ENCODE measurements at places on chromosomes 11 and 22.

GRCh38 chr11:109486129-109486528, 64.1 kb downstream of the C11orf87 start:
- no peak for DNase-seq

DNA sequence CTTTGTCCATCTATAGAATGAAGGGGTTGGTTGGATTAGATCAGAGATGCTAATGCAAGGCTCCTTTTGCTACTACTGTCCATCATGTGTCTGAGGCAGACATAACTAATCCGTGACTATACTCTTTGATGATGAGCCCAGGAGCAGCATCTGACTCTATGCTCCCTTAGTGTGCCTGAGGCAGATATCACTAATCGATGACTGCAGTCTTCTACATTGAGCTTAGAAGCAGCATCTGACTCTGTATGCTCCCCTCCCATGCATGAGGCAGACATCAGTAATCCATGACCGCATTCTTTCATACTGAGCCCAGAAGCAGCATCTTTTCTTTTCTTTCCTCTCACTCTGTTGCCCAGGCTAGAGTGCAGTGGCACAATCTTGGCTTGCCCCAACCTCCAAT, 4.2 kb downstream of the TCN2 start:
- no peak for DNase-seq

DNA sequence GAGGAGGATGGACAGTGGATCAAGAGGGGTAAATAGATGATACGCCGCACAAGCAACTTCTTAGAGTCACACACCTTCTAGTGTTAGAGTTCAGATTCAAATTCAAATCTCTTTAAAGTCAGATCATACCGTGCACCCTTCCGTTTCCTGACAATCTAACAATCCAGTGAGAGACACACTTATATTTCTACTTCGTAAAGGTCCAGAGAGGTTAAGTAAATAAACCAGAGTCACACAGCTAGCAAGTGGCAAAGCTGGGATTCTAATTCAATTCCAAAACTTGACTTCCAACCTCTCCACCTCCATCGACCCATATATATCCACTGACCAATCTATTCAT, 34.0 kb downstream of the MIAT start:
- DNase-seq: no peak

DNA sequence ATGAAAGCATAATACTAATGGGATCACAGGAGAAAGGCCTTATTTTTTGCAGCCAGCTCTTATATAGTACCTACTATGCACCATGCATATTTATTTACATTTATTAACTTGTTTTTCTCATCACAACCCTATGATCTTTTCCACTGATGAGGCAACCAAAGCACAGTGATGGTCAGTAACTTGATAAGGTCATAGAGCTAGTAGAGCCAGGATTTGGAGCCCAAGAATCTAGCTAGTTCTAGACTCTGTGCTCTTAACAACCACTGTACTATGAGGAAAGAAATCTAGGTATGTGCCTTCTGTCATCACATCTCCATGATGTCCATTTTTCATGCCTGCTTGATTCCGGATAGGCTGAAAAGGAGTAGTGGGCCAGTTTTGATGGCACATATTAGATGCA, 24.0 kb upstream of the ABTB2 start:
- no peak for DNase-seq

GRCh38 chr11:77590194-77590782, 535 bp downstream of the AQP11 start:
- DNase-seq: peak; percentile 60

DNA sequence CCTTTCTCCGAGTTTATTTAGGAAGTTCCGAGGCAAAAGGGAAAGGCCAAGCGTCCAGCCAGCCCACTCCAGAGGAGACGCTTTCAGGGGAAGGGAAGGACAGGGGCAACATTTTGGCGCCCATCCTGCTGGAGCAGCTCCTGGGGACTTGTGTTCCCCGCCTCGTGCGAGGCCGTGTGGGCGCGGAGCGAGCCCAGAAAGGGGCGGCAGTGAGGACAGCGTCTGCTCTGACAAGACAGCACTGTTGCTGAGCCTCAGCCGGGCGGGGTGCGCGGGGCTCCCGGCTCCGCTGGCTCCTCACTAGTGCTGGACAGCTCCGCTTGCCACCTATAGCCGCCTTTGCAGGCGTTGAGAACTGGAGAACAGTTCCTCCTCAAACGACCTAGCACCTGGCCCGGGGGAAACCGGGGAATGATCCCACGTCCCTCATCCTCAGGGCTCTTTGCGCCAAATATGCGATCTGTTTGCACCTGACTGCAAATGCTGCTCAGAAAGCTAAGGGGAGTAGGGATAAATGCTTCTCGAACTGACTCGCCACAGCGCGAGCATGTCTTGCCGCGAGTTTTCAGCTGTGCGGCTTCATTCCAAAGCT, 722 bp upstream of the GUCY1A2 start:
- peak; percentile 86 for DNase-seq

DNA sequence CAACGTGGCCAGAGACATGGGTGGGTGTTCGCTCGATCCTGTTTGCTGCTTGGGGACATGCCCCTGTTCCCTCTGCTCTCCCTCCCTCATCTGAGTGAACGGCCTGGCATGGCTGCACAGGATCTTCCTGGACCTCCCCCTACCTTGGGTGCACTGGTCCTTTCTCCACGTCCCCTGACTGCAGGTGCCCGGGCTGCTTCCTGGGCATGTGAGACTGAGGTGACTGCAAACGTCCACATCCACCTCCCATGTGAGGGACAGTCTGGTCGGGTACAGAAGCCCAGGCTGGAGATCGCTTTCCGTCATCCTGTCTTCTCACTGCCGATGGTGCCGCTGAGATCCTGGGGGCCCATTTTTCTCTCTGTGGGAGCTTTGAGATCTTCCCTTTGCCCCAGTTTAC, 11.8 kb downstream of the SULT4A1 start:
- no peak for DNase-seq

DNA sequence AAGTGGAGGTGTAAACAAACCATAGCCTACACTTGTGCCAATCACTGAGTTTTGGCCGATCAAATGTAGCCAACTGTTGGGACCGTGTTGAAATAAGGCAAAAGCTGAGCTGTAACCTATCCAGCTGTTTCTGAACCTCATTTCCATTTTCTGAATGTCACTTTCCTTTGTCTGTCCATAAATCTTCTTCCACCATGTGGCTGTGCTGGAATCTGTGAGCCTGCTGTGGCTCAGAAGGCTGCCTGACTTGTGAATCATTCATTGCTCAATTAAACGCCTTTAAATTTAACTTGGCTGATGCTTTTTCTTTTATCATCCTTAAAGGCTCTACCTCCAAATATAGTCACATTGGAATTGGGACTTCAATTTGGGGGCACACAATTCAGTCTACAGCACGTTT, 203.1 kb upstream of the MPPED2 start:
- no peak for DNase-seq

Measured in right forelimb (tissue), 1 donor.